Stimulated activated CD4-positive, alpha-beta T cell treated with anti-CD3 and anti-CD28 coated beads, Interleukin-12 subunit alpha, Interleukin-12 subunit beta, amount 100 ng/mL, for 24 hours (primary cell): ENCODE measurements at places on chromosomes 5 and 9.

- DNase-seq = no peak
Measured at GRCh38 chr5:1648806-1649205, 125.0 kb upstream of the LPCAT1 start.

- no peak for DNase-seq
Measured at GRCh38 chr5:11164531-11165294, 403.7 kb upstream of the DAP start.

DNA sequence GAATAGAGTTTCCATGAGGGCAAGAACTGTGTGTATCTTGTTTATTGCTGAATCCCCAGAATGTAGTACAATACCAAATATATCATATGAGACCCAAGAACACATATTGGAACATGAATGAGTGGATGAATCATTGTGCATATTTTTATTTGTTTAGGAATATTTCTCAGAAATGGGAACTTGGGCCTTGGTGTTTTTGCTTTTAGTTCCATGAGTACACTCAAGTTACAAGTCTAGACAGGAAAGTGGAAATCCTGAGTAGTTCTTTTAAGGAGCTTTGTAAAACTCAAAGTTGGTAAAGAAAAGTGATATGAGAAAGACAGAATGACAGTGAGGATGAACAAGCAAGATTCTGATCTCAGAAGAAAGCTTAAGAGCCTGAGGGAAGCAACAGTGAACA, 647.0 kb downstream of the EFNA5 start:
- DNase-seq = no peak

GRCh38 chr9:16312962-16313546, 557.4 kb downstream of the BNC2 start:
- no peak for DNase-seq

GRCh38 chr5:147520450-147520849, 10.6 kb upstream of the DPYSL3 start:
- no peak for DNase-seq

GRCh38 chr5:174832025-174832424, 107.6 kb downstream of the MSX2 start:
- no peak for DNase-seq

DNA sequence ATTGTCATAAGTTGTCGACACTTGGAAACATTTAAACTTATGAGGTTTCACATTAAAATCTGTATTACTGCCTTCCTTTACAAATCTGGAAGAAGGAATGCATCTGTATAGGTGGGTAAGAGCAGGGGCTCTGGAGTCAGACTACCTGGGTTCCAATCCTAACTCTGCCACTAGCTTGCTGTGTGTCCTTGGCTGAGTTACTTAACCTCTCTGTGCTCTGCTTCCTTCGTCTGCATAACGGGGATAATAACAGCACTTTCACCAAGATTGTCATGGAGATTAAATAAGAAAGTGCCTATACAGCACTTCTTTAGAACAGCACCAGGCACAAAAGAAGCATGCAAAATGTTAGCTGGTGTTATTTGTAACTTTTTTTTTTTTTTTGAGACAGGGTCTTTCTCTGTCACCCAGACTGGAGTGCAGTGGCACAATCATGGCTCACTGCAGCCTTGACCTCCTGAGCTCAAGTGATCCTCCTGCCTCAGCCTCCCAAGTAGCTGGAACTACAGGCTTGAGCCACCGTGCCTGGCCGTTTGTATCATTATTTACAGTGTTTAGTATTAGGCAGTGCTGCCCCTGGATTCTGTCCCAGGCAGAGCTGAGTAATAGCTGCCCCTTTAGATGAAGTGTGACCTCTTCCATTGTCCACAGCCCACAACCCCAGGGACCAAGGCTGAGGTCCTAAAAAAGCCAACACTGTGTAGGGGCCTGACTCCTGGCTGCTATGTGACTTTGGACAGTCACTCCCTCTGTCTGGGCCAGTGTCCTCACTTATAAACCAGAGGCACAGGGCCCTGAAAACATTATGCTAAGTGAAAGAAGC, 25.4 kb upstream of the TTLL11 start:
- no peak for DNase-seq

GRCh38 chr9:91678807-91679580, 255.4 kb upstream of the NFIL3 start:
- no peak for DNase-seq

DNA sequence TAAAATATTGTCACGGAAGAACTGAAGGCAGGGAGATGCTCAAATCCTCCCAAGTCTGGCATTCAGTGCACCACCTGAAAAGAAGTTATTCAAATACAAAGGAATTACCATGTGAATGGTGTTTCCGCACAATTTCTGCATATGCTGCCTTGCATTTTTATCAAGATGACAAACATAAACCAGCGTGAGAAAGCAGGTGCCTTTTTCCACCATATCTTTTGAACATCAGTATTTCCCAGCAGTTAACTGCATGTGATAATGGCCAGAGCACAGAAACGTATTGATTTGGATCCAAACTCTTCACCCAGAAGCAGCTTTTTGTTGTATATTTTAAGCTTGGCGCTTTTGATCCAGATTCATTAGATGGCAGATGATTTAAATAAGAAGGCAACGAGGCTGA, 808.0 kb downstream of the TLE1 start:
- DNase-seq = no peak

GRCh38 chr5:17666726-17667235, 32.5 kb downstream of the TAF11L14 start:
- no peak for DNase-seq

DNA sequence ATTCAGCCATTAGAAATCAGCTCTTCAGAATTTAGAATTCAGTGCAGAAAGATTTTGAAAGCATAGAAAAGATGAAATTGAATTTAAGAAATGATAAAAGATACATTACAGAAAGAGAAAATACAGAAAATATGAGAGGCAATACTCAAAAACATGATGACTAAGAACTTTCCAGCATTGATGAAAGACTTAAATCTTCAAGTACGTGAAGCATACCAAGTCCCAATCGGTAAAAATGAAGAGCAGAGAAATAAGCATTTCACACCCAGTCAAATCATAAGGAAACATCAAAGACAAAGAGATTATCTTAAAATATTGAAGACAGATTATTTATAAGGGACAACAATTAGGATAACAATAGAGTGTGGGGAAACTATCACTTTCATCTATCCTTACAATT, 35.1 kb downstream of the MUSK start:
- no peak for DNase-seq

DNA sequence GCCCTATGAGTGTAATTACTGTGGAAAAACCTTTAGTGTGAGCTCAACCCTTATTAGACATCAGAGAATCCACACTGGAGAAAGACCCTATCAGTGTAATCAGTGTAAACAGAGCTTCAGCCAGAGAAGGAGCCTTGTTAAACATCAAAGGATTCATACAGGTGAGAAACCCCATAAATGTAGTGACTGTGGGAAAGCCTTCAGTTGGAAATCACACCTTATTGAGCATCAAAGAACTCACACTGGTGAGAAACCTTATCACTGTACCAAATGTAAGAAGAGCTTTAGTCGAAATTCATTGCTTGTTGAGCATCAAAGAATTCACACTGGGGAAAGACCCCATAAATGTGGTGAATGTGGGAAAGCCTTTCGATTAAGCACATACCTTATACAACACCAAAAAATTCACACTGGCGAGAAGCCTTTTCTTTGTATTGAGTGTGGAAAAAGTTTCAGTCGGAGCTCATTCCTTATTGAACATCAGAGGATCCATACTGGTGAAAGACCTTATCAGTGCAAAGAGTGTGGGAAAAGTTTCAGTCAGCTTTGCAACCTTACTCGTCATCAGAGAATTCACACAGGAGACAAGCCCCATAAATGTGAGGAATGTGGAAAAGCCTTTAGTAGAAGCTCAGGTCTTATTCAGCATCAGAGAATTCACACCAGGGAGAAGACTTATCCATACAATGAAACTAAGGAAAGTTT, 9.9 kb downstream of the ZNF189 start:
- no peak for DNase-seq
